ENCODE measurements at places on chromosomes 4 and X.

DNA sequence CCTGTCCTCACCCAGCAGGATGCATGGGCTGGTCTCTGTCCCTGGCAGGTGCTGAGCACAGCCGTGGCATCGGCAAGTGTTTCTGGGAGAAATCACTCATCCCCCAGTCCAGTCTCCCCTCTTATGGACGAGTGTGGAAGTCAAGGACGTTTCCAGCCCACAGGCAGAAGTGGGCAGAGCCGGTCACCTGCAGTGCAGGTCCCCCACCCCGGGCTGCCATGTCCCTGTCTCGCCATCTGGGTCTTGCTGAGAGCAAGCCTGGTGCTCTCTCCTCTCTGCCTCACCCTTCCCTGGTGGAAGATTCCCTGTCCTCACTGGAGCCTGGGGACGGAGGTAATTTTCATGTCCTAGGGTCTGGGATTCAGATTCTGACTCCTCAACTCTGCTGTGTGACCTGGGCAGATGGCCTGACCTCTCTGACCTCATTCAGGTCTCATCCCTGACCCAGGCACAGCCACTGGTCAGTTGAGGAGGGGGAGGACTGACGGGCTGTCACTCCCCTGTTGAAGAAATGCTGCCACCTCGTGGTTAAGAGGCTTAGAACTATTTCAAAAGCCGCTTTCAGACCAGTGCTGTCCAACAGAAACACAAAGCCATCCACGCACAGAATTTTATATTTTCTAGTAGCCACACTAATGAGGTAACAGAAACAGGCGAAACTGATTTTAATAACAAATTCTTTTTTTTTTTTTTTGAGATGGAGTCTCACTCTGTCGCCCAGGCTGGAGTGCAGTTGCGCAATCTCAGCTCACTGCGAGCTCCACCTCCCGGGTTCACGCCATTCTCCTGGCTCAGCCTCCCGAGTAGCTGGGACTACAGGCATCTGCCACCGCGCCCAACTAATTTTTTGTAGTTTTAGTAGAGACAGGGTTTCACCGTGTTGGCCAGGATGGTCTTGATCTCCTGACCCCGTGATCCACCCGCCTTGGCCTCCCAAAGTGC is 1.8 kb downstream of the CPZ start:
- peak; percentile 34 for DNase-seq

DNA sequence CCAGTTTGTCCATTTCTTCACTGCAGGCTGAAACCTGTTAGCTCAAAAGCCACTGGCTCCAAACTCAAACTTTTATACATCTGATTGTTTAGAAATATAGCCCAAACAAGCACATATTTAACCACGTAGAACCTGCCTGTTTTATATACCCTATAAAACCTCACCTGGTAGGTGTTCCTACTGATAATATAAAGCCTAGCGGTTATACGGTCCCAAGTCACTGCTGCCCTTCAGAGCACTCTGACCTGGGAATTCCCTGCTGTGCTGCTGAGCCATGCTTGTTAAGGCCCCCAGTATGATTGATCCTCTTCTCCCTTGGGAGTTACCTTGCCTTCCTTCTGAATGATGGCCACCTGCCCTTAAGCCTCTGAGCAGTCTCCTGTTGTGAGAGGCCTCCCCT is 432.8 kb upstream of the LCORL start:
- no peak for DNase-seq

DNA sequence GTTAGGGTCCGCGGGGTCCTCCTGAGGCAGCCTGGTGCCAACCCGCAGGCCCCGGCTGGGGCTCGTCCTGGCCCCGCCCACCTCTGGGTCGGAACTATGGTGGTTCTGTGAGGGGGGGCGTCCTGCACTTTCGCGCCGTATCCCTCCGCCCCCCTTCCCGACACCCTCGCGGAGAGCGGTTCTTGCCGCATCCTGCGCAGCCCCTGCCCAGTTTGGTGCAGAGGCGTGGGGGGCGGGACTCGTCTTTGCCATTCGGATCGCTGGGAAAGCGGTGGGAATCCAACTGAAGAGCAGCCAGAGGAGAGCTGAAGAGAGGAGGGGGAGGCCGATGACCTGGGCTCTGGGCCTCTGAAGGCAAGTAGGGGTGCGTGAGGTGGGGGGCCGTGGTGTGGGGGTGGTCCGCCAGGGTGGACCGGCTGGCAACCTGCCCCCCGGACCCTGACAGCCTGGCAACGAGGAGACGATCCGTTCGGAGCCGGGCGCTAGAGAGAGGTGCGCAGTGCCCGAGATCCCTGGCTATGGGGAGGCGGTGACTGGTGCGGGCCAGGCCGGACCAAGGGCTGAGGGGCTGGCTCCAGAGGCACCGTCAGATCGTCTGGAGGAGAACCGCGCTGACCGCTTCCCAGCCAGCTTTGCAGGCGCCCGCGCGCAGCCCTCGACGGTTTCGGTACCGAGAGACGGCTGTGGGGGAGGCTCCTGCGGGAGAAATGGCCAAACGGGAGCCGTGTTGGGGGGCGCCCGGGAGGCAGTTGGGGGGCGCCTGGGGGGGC is at the start of gene GPRASP1:
GPRASP1 (plus strand) TSS at position 242 of the 770 bp plus-strand sequence. CDS start 2,431 bp downstream, outside the sequence.
- peak; percentile 6 for DNase-seq

GRCh38 chr4:138838251-138838650 is 177.3 kb upstream of the NOCT start:
- DNase-seq, result no peak

DNA sequence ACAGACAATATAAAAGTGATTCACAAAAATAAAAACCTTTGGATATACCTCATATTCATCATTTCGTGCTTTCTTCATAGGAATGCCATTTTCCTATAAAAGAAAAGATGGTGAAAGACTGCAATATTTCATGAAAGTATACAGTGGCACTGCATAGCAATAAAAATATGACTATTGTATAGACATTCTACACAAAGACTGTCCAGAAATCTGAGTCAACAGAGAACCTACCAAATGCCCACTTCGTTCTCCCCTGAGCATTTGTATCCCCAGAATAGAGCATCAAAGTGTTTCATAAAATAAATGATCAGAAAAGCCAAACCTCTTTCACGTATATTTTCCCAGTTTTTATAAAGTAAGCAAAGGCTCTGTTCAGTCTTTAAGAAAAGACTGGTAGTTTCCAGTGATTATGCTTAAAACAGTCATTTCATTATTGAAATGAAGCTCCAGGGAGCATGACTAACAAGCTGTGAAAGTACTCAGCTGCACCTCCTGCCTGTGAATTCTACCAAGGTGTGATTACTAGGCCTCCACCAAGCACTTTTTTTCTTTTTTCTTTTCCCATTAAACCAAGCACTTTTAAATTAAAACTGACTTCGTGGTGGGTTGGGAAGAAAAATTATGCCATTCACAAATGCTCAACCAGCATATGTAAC is 20.2 kb downstream of the PPA2 start:
- DNase-seq, result no peak

- no peak for DNase-seq
Measured at GRCh38 chr4:23373261-23373660, 516.6 kb downstream of the PPARGC1A start.
